NCI-H1048 (cell line): ENCODE measurements at places on chromosomes 2 and 18.

DNA sequence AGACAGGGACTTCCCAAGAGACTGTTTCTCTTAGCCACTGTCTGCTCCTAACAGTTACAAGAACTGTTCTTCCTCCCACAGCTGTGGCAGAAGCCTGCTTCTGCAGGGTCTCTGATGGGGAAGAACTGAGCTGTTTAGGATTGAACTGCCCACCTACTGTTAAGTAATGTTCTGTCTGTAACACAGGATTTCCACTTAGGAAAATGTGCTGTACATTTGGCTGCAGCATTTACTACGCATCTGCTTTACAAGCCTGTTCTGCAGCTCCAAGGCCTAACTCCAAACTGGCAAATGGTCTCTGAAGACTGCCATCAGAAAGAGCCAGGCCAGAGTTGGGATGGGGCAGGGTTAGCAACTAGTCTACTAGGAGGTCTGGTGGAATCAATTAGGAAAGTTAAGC lies 87.8 kb upstream of the UPP2 start:
- DNase-seq = no peak

GRCh38 chr2:191087311-191087710 lies 63.5 kb downstream of the STAT4 start:
- DNase-seq = no peak

DNA sequence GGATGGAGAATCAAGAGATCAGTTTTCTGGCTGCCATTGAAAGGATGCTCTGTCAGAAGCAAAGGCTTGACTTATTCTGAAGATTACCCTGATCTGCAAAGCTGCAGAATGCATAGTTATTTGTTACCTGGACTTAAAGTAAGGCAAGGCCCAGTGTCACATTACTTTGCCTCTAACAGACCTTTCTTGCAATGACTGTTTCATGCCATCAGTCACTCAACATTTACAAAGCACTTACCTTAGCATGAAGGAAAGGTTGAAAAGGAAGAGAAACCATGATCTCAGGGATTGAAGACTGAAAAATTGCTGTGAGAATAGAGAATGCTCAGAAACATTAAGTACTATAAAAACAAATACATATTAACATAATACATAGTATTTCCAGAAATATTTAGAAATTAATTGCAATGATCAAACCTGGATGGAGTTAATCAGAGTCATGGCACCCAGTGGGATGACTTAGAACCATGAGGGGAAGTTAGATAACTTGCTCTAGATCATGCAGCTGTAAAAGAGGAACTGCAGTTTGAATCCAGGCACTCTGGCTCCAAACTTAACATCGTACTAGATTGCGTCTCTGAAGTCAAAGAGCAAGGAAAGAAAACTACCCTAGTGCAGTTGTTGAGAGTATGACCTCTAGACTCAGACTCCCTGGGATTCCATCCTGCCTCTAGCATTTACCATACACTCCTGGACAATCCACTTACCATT lies 26.5 kb upstream of the FAM117B start:
- DNase-seq = no peak

DNA sequence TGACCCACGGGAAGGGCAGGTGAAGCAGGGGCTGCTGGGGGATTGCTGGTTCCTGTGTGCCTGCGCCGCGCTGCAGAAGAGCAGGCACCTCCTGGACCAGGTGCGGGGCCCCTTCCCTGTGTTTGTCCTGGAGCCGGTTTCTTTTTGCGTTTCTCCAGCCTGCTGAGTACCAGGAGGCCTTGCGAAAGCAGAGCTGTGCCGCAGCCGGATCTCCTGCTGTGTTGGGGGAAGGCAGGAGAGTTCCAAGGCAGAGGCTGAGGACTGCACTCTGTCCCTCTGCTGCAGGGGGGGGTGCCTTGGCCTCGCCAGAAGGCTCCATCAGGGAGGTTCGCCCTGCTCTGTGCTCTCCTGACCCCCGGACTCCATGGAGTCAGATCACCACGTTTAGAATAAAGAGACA lies 2.8 kb downstream of the CAPN10 start:
- DNase-seq = no peak

GRCh38 chr2:232348936-232349335 lies 29.6 kb upstream of the ALPP start:
- no peak for DNase-seq

GRCh38 chr2:42931818-42932195 lies 139.4 kb upstream of the HAAO start:
- DNase-seq = no peak

DNA sequence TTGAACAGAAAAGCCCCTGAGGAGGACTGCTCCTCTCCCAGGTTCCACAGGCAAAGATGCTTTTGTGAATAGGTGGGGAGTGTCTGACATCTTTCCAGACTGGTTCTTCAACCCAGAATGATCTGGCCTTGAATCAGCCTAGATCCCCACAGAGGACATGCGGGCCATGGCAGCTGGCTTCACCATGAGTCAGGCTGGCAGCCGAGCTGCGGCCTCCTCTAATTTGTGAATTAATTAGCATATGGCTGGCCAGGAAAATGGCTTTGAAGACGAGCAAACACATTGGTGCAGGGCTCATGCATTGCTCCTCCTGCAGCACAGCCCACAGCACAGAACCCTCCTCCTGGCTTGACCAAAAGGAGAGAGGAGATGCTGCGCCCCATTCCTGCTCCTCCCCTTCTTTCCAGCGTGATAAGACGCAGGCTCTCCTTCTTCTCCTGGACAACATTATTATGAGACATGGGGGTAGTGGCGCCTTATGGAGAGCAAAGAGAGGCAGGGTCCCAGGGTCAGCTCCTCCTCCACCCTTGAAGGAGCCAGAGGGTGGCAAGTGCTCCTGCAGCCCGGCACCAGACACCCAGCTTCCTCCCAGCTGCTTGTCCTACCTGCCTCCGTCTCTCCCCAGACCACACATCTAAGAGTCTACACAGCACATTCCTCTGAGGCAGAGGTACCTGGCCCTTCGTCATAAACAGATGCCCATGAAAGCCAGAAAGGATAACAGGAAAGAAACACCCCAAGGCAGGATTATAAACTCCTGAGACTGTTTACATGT lies 66.7 kb downstream of the EDAR start:
- DNase-seq = no peak

GRCh38 chr2:166436189-166436588 lies 57.9 kb downstream of the SCN7A start:
- no peak for DNase-seq

GRCh38 chr2:116489944-116490343 lies 1324.5 kb upstream of the DDX18 start:
- DNase-seq = no peak

DNA sequence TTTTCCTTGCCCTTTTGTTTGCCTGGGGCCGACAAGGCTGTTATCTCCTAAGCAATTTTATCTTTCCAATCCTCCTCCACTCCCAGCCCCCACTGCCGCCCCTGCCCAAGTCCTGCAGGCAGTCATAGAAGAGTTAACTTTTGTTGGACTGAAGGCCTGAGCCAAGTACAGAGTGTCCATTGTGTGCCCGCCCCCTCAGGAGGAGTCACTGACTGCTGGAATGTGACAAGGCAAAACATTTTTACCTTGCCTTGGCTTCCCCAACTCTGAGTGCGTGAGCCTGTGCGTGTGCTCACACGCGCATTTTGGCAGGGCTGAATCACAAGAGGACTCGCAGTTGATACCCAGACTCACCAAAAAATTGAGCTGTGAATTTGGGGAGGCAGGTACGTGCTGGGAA lies 16.2 kb downstream of the SETBP1 start:
- DNase-seq = no peak

DNA sequence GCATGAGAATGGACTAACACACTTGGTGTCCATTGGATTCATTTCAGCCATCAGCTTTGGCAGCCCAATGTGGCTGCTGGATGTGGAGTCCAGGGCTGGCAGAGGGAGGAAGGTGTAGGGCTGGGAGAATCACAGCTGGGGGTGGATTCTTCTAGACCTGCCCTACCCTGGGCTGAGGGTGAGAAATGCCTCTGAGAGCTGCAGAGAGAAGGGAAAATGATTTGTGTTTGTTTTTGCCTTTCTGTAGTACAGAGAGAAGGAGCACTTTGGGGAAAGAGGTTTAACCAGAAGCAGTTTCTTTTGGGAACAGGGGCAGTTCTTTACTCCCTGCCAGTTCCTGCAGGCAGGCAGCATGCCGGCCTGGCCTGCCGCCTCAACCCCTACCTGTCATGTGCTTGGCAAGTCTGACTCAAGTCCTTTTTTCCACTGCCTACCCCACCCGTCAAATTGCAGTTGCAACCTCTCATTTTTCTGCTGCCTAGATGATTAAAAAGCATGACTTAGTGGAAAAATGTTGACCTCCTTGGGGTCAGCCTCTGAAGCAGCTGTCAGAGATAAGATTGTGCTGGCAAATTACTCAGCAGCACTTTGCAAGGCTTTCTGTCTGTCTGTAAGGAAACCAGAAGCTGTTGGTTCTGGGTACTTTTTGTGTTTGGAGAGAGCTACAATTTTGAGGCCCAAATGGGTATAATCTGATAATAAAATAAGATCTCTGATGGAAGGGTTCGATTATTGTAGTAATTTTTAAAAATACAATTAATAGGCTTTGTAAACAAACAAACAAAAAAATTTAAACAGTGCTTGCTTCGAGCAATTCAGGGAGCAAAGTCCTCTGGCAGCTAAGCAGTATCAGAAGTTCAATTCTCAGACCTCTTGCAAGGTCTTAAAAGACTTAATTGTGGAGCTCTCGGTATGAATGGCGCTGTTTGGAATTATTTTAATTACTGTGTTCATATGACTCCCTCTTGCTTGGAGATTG lies 21.7 kb downstream of the LBH start:
- no peak for DNase-seq

DNA sequence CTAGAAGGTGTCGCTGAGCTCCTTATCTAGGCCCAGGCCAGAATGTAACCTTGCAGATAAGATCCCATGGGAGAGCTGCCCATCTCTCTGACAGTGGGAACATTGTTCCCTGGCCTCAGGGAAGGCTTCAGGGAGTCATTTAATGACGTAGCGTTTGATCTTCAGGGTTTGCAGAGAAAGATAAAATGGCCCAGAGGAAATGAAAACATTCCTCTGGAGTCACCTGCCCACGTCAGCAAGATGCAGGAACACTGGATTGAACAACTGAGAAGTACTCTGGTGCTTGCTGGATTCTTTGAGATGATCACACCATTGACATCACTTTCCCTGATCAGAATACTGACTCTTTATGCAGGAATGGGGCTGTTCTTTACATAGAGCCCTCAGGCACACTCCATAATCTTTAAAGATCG lies 51.6 kb downstream of the MAPK4 start:
- no peak for DNase-seq

DNA sequence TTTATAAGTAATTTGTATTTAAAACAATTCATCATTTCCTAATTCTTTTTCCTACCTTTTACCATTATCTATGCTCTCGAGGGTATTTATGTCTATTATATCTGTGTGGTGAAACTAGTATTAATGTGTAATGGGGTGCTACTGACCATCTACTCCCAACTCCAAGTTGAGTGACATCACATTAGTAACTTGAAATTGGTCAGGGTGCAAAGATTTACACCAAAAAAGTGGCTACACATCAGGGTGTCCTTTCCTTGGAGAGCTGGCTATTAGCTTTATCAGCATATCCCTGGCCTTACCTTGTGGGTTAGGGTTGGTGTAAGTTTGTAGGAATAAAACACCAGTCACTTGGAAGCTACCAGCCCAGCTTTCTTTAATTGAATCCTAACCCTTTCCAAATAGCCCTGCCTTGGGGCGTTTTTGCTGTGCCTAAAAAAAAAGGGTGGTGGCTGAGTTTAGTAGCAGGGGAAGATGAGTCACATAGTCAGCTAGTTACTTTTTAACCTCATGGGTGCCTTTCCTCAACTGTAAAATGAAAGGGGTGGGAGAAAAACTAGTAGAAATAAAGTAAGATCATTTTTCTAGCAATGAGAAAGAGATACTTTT lies 14.0 kb downstream of the ANXA4 start:
- no peak for DNase-seq

GRCh38 chr2:189076572-189076971 lies 102.4 kb downstream of the COL3A1 start:
- no peak for DNase-seq

- no peak for DNase-seq
Measured at GRCh38 chr18:11729556-11729955, 40.5 kb downstream of the GNAL start.

- DNase-seq = no peak
Measured at GRCh38 chr18:76233876-76234675, 261.0 kb downstream of the ZNF516 start.

GRCh38 chr2:229996320-229996719 lies 72.4 kb downstream of the SLC16A14 start:
- no peak for DNase-seq

DNA sequence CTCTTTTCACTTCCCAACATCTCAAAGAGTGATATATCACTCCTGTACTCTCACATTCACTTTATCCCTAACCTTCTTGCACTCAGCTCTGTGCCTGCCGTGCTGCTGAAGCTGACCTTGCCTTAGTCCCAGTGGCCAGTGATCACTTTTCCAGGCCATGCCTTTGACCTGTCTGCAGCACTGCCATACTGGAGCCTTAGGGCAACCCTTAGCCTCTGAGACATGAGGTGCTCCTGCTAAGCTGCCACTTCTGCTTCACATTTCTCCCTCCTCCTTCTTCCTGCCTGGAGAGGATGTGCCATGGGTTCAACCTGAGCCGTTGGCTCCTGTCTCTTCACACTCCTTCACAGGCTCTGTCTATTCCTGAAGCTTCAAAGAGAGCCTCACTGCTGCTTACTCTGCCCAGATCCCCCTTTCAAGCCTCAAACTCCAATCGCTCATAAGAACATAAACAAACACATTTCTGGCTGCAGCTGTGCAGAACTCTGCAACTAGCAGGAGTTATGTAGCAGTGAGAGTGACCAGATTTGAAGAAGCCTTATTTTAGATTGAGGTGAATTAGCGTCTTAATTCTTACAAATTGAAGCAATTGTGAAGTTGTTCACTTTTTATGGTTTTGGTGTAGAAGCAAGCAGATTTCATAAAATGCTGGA lies 716.2 kb upstream of the FANCL start:
- no peak for DNase-seq

DNA sequence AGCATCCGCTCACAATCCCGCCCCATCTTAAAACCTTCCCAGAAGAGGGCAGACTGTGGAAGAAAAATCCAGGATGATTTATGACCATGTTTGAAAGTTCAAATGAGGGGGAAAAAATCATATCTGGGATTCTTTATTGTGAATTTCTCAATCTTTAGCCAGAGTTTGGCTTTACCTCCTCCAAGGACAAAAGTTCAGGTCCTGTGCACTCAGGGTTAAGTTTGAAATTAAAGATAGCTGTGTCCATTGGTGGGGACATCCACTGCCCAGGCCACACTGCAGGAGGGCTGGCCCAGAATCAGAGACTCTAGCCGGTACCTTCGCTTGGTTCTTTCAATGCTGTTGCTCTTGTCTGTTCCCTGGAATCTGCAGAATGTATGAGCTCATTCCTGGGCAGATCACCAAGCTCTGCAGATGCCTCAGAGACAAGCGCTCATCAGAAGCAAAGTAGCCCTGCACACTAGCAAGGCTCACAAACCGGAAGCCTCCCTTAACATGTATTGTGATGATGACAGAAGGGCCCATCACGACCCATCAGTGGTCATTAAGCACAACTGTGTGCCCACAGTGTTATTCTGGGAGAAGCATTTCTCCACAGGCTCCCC lies 375.3 kb upstream of the KLHL29 start:
- DNase-seq = no peak

- DNase-seq = no peak
Measured at GRCh38 chr2:99648178-99648844, 158.5 kb upstream of the REV1 start.
